Epithelial cell of prostate (primary cell): ENCODE measurements at places on chromosomes 11 and 22.

DNA sequence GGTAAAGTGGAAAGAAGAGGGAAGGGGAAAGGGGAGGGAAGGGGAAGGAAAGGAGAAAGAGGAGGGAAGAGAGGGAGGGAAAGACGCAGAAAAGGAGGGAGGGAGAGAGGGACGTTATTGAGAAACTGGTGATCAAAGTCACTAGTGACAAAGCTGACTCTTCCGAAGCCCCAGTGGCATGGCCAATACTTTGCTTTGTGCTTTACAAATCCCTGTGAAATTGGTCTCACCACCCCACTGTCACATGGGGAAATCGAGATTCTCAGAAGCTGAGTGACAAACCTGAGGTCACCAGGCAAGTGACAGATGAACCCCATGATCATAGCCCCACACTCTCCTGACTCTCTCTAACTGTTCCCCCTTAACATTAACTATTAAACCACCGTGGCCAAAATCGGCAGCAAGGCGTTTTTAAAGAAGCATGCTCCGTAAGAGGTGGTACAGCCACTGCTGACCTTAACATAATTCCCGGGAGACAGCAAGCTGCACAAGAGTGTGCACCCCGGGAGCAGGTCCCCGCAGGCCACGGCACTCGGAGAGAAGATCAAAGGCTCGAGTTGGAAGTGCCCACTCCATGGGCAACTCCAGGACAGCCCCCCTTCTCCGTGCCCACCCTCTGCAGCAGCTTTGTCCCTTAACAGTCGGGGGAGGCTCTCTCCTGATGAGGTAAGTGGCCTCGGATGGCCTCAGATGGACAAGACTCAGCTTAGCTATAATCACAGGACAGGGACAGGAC is 34.8 kb downstream of the CELSR1 start:
- DNase-seq = no peak

GRCh38 chr11:131511794-131512193 is 141.4 kb downstream of the NTM start:
- DNase-seq = no peak

DNA sequence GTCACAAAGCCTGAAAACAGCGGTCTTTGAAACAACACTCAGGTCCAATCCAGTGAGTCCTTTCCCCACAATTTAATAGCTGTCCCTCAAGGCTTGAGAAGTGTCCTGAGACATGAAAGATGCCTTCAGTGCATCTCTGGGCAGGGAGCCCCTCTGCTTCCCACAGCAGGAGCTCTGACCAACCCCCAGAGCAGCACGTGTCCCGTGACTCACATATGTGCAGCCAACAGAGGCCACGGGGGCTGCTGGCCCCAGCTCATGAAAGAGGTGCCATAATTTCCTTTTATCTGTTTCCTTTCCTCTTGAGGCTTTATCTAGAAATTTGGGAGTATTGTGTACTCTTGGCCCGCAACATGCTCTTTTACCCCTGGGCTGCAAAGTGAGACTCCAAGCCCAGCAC is 33.2 kb upstream of the LMO1 start:
- no peak for DNase-seq

GRCh38 chr22:26709617-26710390 is 52.4 kb downstream of the MIAT start:
- no peak for DNase-seq

GRCh38 chr11:63814383-63814736 is 1.1 kb downstream of the SPINDOC start:
- DNase-seq = no peak

DNA sequence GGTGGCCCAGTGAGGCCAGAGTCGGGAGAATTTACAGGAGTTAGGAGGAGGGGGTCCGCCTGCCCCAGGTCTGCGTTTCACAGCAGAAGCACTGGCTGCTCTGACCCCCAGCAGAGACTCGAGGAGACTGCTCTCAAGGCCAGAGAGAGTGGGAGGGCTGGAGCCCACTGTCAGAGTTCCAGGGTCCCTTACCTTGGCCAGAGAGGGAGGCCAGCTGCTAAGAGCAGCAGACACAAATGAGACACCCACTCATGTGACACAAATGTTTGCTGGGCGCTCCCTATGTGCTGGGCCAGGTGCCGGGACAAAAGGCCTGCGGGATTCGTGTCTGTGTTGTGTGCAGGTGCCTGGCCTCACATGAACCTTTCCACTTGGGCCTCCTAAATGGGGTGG is 2.8 kb upstream of the TNFRSF13C start:
- no peak for DNase-seq

GRCh38 chr11:100791103-100791502 is 104.0 kb downstream of the ARHGAP42 start:
- DNase-seq = no peak

DNA sequence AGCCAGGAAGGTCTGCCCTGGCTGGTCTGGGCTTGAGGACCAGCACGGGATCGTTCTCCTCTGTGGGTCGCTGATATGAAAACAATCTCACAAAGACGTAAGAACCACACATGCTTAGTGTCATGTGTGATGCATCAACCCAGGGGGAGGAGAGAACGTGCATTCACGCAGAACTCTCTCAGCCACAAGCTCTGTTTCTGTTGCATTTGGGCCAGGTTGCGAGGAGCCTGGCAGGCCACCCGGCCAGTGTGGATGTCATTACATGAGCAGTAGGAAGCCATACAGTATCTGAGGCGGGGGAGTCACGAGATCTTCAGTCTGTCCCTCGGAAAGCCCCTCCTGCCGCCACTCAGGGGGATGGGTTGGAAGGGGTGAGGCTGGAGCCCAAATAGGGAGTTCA is 53.1 kb upstream of the KCNQ1OT1 start:
- DNase-seq = no peak

GRCh38 chr11:92475819-92476218 is 251.2 kb downstream of the FAT3 start:
- no peak for DNase-seq

DNA sequence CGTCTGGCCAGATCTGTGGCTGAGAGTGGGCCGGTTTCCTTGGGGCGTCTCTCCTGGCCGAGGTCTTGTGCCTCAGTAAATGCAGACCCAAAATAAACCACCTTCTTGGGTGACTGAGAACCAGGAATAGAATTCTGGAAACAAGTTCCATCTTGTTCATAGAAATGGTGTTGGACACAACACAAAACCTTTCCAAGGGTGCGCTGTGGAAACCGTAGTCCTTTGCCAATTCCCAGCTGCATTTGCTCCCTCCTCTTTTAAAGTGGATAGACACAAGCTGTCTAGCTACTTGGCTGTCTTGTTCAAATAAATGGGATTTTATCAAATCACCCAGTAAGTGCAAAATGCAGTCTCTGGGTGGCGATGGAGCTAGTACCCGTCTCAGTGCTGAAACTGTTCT is 300.2 kb downstream of the SHANK2 start:
- no peak for DNase-seq

- no peak for DNase-seq
Measured at GRCh38 chr22:17706947-17707346, 67.3 kb downstream of the BID start.

DNA sequence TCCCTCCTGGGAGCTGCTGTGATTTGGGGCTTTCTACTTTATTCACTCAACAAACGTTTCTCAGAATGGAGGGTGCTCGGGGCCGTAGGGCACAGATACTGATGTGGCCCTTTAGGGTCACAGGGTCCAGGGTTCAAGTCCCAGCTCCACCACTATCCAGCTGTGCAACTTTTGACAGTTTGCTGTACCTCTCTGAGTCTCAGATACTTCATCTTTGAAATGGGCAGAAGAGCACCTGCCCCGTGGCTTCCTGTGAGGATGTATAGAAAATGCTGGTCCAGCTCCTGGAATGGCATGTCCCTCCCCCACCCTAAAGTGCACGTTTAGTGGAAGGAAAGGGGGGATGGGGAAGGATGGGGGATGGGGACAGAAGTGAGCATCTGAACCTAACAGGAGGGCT is 21.9 kb upstream of the PRR5 start:
- DNase-seq = no peak

- no peak for DNase-seq
Measured at GRCh38 chr11:129996113-129996870, 6.3 kb downstream of the PRDM10 start.

- DNase-seq = no peak
Measured at GRCh38 chr11:34910817-34911216, 5.4 kb downstream of the APIP start.

DNA sequence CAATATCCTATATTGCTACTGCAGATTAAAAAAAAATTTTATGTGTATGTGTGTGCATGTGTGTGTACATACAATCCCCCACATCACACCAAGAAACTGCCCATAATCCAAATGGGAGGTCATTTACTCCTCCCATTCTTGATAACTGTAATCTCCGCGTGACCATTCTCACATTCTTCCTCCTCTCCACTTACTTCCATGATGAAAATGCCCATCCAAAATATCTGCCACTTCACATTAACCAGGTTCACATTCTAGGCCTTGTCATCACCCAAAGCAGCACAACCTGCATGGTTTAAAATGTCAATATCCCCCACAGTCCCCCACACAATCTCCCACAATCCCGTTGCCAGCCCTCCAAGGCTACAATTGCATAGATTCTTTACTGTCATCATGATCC is 149.6 kb downstream of the LARGE1 start:
- DNase-seq = no peak

- DNase-seq = no peak
Measured at GRCh38 chr11:19607656-19608360, 104.8 kb upstream of the NAV2 start.

- no peak for DNase-seq
Measured at GRCh38 chr11:134764367-134764766, 352.3 kb upstream of the B3GAT1 start.

DNA sequence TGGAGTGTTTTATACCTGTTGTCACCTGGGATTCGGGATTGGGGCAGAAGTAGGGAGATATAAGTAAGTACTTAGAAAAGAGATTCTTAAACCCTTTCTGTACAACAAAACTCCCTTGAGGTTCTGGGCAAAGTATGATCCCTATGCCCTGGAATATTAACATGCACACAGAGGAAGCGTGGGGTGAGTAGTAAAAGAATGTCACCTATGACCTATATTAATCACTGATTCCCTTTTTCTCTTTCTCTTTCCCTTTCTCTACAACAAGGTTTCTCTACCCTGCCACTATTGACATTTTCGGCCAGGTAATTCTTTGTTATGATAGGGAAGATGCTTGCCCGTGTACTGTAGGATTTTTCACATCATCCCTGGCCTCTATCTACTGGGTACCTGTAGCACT is 209.7 kb upstream of the PLET1 start:
- no peak for DNase-seq

DNA sequence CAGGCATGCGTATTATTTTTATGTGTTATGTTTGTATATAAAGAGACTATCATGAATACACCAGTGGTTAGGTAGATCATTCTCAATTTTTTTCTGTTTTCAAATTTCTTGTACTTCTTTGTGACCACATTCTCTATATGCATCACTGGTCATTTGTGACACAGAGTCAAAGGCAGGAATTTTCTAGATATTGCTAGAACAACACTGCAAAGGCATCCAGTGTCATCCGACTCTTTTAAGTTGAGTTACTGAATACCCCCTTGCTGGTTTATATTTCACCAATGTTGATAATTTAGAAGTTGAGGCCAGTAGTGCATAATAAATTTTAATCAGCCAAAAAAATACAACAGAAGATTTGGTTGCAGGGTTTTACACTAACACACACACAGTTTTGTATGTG is 351.8 kb downstream of the CASP12 start:
- DNase-seq = no peak

GRCh38 chr11:13701506-13701905 is 33.0 kb downstream of the FAR1 start:
- DNase-seq = no peak

DNA sequence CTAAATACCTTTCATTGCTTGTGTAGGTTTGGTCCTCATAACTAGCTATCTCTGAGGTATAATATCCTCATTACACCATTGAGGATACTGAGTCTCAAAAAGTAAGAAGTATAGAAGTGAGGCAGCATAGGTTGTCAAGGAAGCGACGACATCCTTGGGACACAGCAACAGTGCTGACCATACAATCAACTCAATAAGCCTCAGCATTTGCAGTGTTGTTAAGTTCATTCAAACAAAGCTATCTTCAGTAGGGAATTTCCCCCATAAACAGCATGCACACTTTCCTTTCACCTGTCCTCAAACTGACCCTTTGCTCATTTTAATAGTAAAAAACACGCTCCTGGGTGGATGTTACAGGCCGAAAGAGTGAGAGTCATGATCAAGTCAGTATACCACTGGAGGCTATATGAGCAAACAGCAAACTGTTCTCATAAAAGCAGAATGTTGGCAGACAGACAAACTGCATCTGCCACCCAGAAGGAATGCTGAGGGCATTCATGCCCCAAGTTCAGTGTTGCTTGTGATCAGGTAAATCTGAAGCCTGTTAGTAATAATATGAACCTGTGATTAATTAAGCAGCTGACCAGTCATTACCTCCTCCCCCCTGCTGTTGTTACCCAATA is 756.2 kb upstream of the TENM4 start:
- peak; percentile 83 for DNase-seq

- no peak for DNase-seq
Measured at GRCh38 chr11:124946735-124947141, 7.3 kb upstream of the CCDC15 start.

DNA sequence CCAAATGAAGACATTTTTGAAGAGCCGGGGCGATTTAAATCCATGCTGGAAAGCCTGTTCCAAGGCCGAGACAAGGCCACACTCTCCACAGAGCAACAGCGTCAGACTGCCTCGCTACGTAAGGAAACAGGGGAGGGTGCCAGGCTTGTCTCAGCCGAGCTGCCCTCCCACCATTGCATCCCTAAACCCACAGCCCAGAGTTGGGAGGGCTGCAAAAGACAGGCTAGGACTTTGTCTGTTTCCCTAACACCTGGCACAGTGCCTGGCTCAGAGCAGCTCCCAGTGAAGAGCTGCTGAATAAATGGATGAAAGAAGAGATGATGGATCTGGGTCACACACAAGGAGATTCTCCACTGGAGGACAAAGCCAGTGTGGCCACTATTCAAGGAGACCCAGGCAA is 51.3 kb upstream of the SCUBE2 start:
- DNase-seq = no peak

DNA sequence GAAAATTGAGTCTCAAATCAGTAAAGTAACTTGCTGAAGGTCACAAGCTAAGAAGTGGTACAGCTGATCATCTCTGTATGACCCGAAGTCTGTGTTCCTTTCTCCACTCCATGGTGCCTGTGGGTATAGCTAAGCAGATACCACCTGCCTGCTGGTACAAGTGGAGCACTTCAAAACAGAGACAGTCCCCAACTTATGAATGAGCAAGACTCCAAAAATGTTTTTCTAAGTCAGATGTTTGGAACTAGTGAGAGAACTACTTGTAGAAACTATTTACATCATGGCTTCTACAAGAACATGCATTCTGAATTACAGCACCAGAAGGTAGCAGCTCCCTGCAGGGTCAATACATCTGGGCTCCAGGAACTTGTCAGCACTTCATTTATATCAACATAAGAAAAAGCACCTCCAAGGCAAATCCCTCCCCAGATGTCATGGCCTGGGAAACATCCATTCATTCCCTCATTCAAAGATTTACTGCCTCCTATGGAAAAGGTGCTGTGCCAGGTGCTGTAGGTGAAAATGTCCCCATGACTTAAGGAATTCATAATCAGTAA is 94.7 kb downstream of the SERGEF start:
- DNase-seq = no peak

GRCh38 chr11:122584670-122585069 is 70.9 kb upstream of the UBASH3B start:
- no peak for DNase-seq

GRCh38 chr11:114284021-114284420 is 12.2 kb upstream of the NNMT start:
- no peak for DNase-seq

- no peak for DNase-seq
Measured at GRCh38 chr22:39443398-39443797, 13.4 kb upstream of the MGAT3 start.
